ENCODE measurements at places on chromosomes 5 and 9.

GRCh38 chr5:61084658-61085057 is 77.6 kb downstream of the SMIM15 start:
- no peak for DNase-seq

GRCh38 chr5:80151890-80152289 is 104.0 kb downstream of the SERINC5 start:
- no peak for DNase-seq

GRCh38 chr5:139182528-139183296 is 15.5 kb downstream of the SIL1 start:
- DNase-seq = no peak

DNA sequence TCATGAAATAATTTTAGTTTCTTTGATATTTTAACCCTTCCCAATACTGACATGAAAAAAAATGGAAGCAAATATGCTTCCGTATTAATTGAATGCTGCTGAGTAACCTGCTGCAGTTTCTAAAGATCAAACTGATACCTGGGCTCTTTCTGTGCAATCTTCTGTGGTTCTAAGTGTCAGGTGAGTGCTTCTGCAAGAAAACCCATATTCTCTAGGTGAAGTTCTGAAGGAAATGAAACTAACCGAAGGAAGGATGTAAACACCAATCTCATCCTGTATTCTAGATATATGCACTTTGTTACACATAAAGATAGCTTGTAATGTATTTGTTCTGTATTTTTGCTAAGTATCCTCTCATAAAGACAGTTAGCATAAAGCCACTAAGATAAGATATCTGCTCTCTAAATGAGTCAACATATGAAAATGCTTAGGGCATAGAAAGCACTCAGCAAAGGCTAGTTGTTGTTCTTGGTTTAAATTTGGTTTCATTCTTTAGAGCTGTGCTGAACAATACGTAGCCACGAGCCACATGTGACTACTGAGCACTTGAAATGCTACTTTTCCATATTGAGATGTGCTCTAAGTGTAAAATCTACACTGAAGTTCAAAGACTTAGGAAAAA is 52.0 kb downstream of the ITGA2 start:
- no peak for DNase-seq

DNA sequence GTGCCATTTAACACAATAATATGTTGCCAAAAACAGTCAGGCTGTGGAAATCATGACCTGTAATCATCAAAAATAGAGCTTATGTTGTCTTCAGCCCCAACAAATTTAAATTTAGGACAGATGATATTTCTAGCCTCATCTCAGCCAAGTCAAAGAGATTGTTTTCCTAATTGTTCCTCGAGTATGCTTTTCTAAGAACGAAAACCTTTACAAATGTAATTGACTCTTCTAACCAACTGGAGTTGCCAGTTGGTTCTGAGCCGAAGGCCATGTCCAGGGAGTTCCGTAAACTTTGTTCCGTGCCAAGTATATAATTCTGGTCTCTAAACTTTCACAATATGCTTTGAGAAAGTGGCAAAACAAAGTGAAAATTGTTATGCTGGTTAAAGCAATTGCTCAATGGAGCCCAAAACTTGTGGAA is 160.8 kb downstream of the CEMIP2 start:
- DNase-seq = no peak

- DNase-seq = no peak
These were observed 35.5 kb downstream of the POU5F2 start for GRCh38 chr5:93705896-93706295.

GRCh38 chr9:81374459-81375186 is 314.7 kb downstream of the TLE1 start:
- no peak for DNase-seq

DNA sequence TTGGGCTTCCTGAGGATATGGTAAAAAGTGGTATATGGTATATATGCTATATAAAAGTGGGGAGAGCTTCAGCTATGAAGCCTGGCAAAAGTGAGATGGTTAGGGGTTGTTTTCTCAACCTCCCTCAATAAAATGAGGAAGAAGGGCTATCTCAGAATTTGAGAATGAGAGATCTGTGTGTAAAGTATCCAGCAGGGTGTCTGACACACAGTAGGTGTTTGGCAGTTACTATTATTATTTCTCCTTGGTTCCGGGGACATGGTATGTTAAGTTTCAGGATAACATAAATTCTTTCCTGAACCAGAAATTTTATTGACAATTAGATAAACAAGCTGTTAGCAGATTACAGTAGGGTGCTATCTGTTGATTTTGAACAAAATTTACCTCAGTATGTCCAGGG is 94.1 kb downstream of the DENND1A start:
- no peak for DNase-seq

DNA sequence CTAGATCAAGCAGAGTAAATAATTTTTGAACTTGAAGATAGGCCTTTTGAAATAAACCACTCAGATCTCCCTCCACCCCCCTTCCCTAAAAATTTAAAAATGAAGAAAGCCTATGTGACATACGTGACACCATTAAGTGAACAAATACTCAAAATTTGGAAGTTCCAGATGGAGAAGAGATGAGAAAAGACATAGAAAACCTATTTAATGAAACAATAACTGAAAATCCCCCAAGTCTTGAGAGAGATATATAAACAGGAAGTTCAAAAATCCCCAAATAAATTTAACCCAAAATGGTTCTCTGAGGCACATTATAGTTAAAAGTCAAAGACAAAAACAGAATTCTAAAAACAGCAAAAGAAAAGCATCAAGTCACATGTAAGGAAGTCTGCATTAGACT is 428.6 kb downstream of the PSAT1 start:
- DNase-seq = no peak

DNA sequence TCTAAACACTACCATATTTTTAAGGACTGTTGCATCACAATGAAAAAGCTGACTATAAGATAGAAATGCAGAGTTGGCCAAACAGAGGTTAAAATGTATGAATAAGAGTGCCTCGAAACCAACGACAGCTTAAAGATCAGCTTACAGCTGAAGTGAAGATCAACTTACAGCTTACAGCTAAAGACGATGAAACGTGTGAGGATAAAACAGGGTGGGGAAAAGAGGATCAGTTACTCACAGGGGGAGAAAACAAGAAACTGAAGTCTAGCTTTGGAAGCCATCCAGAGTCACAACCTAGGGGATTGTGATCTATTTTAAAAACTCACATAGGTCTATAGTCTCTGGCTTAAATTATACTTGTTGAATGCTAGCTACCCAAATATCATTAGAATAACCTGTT is 220.0 kb downstream of the SNCAIP start:
- DNase-seq = no peak

DNA sequence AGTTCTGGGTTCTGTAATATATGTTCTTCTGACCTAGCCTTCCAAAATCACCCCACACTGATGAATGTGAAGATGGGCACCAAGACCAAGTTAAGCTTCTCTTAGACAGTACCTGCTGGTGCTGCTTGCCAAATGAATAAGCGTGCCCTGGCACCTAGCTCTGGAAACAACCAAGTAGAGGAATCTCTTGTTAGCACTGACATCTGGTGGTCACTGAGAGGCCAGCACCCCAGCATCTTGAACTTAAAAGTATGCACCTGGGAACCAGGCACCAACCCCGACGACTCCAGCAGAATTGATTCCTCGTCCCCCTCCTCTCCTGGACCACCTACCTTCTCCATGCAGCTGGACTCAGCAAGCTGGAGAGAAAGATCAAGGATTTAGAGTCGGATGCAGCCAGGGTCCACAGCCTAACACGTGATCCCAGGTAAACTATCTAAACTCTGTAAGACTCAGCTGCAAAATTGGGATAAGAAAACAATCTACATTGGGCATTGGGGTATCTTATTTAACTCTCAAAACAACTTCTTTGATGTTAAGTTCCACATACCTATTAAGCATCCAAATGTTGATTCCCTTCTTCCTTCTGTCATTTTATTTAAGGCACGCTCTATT is 89.8 kb downstream of the SLC1A3 start:
- no peak for DNase-seq

DNA sequence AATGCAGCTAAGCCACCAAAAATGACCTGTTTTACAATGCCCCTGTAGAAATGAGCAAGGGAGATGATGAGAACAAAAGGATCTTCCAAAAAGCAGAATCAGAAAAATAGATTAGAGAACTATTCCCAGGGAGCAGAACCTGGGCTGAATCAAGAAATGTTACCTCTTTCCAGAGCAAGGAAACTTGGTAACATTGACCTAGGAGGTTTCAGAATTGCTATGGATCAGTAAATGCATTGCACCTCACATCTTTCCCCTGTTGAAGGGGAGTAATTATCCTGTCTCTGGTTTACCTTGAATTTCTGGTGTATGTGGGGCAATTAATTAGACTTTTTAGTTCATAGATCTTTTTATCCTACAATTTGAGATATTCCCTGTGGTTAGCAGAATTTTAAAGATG is 151.2 kb upstream of the RAI14 start:
- DNase-seq = no peak

DNA sequence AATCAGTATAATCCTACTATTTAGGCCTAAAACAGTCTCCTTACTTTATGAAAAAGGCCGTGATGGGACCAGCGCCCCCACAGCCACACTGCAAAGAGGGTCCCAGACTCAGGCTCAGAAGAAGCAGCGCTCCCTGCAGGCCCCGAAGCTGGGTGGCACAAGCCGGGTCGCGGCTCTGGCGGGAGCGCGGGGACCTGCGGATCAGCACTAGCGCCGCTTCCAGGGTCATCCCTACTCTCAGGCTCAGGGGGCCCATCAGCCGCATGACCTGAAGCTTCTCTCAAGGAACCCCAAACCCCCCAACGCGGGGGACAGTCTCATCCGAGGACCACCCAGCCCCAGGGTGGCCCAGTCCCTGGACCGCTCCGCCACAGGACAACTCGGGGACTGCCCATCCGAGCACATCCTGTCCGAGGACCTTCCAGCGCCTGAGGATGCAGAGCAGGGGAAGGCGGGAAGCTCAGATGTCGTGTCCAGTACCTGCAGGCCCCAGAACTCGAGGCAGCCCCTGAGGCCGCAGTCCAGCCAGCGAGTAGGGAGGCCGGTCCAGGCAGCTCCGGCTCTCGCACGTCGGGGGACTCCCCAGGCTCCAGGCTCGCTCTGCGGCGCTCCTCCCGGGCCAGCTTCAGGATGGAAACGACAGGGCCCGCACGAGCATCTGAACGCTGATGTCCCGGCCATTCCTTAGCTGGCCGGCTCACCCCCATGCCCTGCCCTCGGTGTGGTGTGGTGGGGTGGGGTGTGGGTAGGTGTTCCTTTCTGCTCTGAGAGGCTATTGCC is 32.4 kb upstream of the CDK20 start:
- no peak for DNase-seq

- DNase-seq = no peak
These were observed 513.2 kb downstream of the SPOCK1 start for GRCh38 chr5:136985785-136986475.

GRCh38 chr9:3931058-3931457 is 368.8 kb downstream of the GLIS3 start:
- no peak for DNase-seq

DNA sequence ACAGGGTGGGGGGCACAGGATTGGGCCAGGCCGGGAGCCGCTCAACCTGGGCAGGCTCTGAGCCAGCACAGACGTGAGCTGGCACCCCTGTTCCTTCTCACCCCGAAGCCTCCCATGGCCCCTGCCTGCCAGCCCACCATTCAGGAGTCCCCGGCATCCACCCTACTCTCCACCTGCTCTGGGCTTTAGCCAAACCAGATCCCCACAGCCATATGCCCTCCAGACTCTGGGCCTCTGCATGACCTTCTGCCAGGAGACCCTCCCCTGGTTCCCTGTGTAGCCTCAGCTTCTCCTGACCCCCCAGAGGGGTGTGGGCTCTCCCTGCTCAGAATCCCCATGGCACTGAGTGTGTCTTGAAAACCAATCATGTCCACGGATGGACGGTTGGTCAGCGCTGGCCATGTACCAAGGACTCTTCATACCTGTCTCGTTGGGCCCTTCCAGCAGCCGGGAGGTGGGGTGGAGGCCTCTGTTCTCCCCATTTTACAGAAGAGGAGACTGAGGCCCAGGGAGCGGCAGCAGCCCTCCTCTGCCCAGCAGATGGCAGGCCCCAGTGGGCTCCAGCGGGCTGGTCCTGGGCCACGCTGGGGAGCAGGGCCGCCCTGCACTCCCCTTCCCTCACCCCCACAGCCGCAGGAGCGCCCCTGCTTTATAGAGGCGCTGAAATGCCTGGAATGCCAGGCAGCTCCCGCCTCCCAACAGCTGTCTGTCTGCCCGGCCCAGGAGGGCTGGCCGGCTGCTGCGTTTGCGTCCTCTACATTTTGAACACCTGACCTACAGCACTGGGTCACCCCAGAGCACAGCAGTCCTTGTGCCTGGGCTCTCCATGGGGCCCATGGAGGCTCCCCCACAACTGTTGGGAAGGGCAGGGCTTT is 3.5 kb upstream of the MYMK start:
- no peak for DNase-seq

- no peak for DNase-seq
These were observed 597 bp upstream of the CENPH start for GRCh38 chr5:69188811-69189161.

GRCh38 chr5:36681711-36682110 is 75.3 kb downstream of the SLC1A3 start:
- DNase-seq = no peak

DNA sequence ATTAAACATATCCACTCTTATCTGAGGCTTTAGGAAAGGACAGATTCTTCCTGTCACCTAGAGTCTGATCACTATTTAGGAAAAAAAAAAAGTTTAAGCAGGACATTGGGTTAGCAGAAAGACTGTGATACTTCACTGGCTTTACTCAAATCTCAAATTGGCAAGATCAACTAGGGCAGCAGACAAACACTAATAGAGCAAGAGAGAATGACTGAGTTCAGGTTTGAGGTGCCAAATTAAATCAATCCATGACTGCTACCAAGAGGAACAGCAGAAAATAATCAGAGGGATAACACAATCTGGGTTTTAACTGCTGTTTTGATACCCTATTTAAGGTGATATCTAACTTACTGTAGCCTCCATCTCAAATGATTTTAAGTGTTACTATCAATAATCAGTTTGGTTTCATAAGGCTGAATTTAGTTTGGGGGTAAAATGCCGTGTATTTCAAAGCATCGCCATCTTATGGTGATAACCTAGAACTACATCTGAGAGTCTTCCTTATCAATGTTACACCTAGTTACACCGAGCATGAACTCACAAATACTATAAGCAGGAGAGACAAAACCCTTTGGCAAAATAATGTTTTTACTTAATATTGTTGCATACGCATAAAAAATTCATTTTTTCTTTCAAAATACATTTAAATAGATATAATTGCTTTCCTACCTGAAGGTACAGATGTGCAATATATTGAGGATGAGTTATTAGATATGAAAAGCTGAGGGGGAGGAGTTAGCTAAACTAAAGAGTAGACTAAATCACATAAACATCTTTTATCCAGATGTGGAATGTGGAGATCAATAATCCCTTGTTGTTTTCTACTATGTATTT is 286.4 kb upstream of the CDH12 start:
- no peak for DNase-seq
